ENCODE measurements at places on chromosomes 5 and 9. TPM values are rescaled to one million over a fixed set of nuclear protein-coding genes. Genes with fewer than 3 reads are reported as not detected.

The GNA14 gene
- 4.4 TPM for total RNA-seq

The AJM1 gene
- total RNA-seq: 1.1 TPM

The UIMC1 gene
- total RNA-seq: 27.7 TPM

The MARCHF11 gene
- total RNA-seq: not detected

The CYLC2 gene
- not detected for total RNA-seq

The TSLP gene
- 18.9 TPM for total RNA-seq

The STX17 gene
- total RNA-seq: 16.9 TPM

The IL5 gene
- not detected for total RNA-seq

The ORM2 gene
- total RNA-seq: not detected

The RETREG1 gene
- 1.1 TPM for total RNA-seq

The EIF4E1B gene
- not detected for total RNA-seq

The MARCOL gene
- total RNA-seq: not detected

The OR1L1 gene
- not detected for total RNA-seq

The HCN1 gene
- not detected for total RNA-seq

The MYOT gene
- total RNA-seq: not detected

The LRRC19 gene
- total RNA-seq: not detected

The PRR16 gene
- total RNA-seq: 3.7 TPM

The ECM2 gene
- 8.2 TPM for total RNA-seq

The NUTM2G gene
- total RNA-seq: not detected

The FAM169A gene
- 0.19 TPM for total RNA-seq

The SLC34A3 gene
- total RNA-seq: 0.06 TPM

The CENPH gene
- 14.0 TPM for total RNA-seq

The MCC gene
- 25.8 TPM for total RNA-seq

The AKNA gene
- total RNA-seq: 4.2 TPM

The CAVIN4 gene
- total RNA-seq: 1.2 TPM

The SMIM33 gene
- total RNA-seq: not detected

The SPATA31A6 gene
- not detected for total RNA-seq

The LHX6 gene
- total RNA-seq: not detected

The SPATA31E1 gene
- not detected for total RNA-seq

The DCAF10 gene
- 21.7 TPM for total RNA-seq
